IPS DF 6.9 (cell line): ENCODE measurements at places on chromosomes 12 and 14.

GRCh38 chr14:92224358-92224954 is 98.5 kb upstream of the SLC24A4 start:
- no peak for DNase-seq

- DNase-seq: no peak
Observed at GRCh38 chr12:98262902-98263301, 252.5 kb upstream of the TMPO start.

DNA sequence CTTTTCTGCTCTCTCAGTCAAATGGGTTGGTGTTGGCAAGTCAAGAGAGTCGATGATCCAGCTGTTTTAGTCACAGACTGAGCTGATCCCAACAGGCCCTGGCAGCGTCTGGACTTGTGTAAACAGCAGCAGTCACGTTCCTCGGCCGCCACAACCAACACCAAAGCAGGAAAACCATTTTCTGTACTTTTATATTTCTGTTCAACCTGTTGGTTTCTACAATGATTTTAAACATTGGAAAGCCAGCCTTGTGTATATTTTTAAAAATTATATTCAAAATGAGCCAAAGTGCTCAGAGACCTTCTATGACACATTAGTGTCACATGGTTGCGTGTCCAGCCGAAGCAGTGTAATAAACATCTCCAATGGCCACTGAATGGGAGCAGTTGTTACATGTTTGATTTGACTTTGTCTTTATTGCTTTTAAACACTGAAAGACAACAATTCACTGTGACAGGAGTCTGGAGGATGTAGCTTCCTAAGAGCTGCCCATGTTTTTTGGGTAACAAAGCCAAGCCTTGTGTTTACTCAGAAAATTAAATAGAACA is 5.9 kb upstream of the SIVA1 start:
- no peak for DNase-seq

DNA sequence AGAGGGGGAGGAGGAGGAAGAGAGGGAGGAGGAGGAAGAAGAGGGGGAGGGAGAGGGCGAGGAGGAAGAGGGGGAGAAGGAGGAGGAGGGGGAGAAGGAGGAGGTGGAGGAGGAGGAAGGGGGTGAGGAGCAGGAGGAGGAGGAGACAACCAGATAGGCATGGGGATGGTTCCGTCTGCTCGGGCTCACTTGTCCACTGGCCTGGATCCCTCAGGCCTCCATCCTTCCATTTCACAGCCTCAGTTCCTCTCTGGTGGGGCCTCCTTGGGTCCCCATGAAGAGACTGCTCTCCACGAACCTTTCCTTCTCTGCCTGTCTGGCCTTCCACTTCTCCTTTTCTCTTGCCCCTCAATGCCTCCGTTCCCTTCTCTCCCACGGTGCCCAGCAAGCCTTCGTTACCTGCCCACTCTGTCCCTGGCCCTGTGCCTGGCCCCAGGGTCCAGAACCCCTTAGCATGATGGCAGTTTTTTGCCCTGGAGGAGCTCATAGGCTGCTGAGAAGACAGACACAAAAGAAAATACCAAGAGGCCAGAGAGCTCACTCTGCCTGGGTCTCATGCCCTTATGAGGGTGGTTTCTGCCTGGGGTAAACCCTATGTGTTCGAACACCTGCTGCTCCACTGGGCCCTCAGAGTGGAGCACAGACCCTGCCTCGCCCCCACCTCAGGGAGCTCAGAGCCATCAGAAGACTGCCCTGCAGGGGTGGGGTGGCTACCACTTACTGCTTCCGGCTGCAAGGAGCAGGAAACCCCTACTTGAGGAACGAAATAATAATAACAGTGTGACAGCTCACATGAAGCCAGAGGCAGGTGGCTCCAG is 11.7 kb upstream of the CACNA2D4 start:
- no peak for DNase-seq

DNA sequence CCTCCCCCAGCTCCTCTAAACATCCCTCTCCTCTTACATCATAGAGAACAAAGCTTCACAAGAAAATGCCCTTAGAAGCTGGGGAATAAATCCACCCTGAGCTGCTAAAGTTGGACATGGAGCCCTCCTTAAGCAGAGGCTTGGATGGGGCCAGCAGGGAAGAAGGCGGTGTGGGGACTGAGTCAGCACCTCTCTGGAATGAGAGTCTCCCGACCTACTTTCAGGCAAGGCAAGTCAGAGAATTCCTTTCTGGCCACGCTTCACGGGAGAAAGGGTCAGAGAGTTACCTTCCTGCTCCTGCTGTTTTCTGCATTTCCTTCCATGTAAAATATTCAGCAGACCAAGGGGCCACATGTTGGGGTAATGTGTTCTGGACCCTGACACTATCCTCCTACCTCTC is 113.3 kb upstream of the PRB2 start:
- no peak for DNase-seq

- no peak for DNase-seq
Observed at GRCh38 chr14:32531942-32532515, 202.9 kb downstream of the AKAP6 start.

GRCh38 chr12:104985206-104985605 is 910 bp upstream of the NOPCHAP1 start:
- DNase-seq: no peak

GRCh38 chr12:94276725-94277124 is 128.3 kb downstream of the PLXNC1 start:
- DNase-seq: no peak

DNA sequence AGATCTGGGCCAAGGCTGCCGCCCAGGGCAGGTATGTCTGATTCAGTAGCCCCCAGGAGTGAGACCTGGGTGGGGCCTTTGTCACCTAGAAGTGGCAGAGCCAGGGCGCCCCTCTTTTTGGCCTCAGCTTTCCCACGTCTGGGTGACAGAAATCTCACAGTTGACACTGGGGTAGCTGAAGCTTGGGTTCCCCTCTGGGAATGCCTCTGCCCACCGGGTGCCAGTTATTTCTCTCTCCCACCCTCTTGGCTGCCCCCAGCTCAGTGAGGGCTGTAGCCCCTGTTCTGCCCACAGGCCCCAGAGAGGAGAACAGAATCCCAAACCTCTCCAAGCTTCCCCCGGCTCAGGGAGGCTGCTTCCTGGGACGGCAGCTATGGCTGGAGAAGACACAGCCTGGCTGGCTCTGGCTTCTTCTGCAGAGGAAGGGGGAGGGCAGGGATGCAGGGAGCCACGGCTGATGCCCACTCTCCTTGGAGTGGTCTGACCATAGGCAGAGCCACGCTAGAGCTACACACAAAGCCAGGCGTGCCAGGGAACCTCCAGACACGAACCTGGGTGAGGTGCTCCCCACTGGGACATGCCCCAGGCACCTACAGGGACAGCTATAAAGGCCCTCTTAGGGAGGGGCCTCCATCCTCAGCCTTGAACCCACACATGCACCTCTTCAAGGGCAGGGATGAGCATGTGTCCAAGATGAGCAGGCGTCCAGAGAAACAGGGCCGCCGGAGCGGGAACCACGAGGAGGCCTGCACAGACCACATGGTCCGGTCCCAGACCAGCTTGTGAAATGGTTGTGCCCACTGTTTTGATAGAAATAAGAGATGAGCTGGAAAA is 51.7 kb downstream of the BEGAIN start:
- DNase-seq: no peak

DNA sequence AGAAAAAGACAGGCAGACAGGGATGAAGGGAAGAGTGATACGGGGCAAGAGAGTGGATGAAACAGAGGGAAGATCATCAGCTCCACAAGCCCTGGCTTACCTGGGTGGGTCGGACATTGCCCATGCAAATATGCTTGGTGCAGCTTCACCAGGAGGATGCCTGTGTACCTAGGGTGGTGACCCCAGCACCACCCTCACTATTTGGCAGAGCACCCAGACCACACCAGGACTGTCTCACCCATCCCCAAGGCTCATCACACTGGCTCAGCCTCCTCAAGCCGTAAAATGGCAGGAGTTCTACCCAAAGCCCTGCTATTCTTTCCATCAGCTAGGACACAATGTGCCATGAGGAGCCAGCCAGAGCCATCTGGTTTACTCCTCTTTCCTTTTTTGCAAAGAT is 3.0 kb downstream of the GALNT8 start:
- DNase-seq: no peak

GRCh38 chr12:116172224-116172849 is 105.2 kb downstream of the MED13L start:
- DNase-seq: no peak

DNA sequence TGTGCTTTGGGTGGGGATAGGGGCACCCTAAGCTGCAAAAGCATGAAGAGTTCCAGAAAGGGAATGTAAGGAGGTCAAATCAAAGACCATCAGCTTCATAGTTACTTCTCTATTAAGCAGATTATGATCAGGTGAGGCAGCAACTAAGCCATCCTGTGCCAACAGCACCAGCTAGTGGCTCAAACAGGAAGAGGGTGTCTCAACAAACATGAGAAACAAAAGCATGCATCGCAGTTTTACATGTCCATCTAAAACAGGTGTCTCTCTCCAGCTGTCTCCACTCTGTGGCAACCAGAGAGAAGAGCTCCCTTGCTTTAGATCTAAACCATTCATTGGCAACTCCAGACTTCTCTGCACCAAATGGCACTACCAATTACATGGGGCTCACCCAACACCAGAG is 52.9 kb downstream of the ACTN1 start:
- DNase-seq: no peak

DNA sequence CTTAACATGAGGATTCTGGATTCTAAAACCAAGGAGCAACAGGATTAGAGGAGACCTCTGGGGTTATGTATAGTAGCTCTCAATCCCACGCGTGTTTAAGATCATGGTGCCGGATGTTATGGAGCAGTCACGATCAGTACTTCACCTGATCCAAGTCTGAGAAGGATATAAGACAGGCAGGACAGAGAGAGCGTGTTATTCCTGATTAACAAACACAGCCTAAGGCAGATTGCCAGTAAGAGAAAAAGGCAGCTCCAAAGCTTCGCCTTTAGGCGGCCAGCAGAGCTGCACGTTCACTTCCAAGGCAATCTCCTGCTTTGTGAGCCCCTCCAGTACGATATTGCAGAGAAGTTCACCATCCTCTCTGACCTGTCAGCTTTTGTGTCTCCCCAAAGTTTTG is 5.5 kb downstream of the SETD3 start:
- DNase-seq: no peak

GRCh38 chr12:57370072-57370471 is 60.8 kb downstream of the R3HDM2 start:
- DNase-seq: no peak

DNA sequence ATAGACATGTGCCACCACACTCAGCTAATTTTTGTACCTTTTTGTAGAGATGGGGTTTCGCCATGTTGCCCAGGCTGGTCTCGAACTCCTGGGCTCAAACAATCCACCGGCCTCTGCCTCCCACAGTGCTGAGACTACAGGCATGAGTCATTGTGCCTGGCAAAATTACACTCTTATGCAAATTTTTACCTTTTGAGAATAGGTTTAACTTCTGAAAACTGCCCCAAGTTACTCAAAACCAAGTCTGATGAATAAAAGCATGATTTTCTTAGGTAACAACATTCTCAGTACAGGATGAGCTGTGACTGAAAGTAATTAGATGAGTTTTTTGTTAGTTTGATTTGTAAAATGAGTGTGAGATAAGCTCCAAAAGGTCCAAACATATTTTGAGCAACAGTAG is 166.0 kb downstream of the RPS29 start:
- DNase-seq: no peak

DNA sequence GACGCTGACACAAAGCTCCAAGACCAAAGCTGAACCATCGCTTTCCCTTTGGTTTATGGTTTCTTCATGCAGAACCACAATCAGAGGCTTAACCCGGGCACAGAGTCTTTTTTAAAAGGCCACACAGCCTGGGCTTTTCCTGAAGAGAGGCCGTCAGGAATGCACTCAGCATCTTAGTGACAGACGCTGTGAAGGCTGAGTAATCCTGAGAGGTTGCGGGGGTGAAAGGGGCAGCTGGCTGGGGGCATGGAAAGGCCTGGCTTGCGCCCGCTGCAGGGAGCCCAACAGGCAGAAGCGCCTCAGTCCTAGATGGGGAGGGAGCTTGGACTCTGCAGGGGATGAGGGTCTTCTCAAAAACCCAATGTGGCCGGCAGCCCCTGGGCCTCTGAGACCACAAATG is 13.6 kb downstream of the CTDSP2 start:
- DNase-seq: no peak

GRCh38 chr12:107007411-107007810 is 20.5 kb upstream of the MTERF2 start:
- no peak for DNase-seq
